Daoy (cell line): ENCODE measurements at places on chromosomes 6 and 20.

DNA sequence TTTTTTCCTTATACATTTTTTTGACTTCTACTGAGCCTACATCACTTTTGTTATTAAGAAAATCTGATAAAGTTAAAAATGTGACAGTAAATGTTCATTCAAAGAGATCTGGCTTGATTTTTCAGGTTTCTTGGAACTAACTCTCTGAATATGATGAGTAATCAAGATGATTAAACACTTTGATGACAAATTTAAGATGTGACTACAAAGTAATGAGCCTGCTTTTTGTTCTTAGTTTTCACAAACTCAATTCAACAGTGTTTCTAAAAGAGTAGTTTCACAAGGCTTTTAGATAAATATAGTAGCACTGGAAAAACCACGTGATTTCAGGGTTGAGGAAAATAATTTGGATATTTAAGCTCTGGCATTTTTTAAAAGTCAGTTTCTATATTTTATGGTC, 37.9 kb upstream of the HDDC2 start:
- no peak for DNase-seq

GRCh38 chr6:225121-225721, 67.1 kb upstream of the DUSP22 start:
- DNase-seq: no peak

DNA sequence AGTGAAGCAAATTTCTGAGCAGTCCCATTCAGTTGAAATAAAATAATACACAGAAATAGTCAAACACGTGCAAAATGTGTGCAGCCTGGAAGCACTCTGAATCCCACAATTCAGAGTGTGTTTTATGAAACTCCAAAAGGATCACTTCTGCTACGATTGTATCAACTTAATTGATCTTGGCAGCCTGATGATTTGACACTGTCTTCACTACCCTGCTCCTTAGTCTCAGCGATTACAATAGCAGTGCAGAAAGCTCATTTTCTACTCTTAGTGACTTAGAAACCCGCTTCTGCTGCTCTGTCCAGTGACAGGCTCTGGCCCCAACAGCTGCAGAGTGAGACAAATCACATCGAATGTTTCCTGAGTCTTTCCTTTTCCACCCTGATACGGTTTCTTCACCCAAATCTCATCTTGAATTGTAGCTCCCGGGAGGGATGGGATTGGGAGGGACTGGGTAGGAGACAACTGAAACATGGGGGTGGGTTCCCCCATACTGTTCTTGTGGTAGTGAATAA, 16.2 kb upstream of the EMILIN3 start:
- no peak for DNase-seq

DNA sequence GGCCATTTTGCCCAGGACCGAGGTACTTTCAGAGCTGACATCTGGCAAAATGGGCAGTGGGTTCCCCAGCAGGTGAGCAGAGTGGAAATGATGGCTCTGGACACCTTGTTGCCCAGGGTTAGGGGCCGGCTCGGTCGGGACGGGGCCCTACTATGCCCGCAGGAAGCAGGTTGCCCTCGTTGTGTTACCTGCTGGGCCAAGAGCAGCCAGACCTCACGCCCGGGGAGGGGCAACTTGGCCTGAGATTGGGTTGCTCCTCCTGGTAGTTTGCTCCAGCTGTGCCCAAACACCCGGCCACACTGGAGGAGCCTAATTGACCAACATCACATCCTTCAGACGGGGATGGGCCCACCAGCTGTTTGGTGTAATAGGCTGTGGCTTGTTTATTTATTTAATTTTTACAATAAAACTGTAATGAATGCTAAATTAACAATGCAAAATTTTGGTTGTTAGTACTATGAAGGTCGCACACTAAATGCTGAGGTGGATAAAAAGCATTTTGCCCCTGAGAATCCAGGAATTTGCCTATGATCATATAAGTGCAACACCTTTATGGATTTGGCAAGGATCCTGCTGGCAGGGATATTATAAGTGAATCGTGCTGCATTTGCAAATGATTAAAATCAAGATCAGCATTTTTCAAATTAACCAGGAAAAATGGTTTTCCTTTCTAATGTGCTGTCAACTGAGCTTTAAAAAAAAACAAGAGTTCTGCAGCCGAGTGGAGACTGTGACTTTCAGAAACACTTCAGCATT, 26.6 kb upstream of the PCMTD2 start:
- no peak for DNase-seq

DNA sequence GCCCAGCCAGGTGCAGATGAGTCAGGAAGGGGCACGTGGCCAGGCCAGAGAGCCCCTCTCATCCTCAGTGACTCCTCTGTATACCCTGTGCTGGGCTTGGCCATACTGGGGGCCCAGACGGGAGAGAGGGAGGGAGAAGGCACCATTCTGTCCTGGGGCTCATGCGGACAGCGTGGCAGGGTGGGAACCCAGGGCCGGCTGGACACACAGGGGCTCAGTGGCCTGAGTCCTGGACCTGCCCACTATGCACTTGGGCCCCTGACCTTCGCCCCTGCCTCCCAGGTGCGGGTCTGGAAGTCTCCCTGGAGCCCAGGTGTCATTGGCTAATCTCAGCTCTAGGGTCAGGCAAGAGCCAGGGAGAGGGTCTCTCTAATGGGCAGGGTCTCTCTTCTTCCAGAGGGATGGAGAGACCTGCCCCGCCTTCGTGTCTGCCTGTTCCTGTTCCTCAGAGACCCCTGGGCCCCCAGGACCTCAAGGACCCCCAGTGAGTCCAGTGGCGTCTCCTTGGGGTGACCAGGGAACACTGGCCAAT, 27.7 kb downstream of the COL20A1 start:
- DNase-seq: no peak
